Stromal cell of bone marrow (primary cell): ENCODE measurements at places on chromosomes 13 and 19.
A peak's percentile ranks its signal among the peaks of the same experiment; 100 is the strongest.

DNA sequence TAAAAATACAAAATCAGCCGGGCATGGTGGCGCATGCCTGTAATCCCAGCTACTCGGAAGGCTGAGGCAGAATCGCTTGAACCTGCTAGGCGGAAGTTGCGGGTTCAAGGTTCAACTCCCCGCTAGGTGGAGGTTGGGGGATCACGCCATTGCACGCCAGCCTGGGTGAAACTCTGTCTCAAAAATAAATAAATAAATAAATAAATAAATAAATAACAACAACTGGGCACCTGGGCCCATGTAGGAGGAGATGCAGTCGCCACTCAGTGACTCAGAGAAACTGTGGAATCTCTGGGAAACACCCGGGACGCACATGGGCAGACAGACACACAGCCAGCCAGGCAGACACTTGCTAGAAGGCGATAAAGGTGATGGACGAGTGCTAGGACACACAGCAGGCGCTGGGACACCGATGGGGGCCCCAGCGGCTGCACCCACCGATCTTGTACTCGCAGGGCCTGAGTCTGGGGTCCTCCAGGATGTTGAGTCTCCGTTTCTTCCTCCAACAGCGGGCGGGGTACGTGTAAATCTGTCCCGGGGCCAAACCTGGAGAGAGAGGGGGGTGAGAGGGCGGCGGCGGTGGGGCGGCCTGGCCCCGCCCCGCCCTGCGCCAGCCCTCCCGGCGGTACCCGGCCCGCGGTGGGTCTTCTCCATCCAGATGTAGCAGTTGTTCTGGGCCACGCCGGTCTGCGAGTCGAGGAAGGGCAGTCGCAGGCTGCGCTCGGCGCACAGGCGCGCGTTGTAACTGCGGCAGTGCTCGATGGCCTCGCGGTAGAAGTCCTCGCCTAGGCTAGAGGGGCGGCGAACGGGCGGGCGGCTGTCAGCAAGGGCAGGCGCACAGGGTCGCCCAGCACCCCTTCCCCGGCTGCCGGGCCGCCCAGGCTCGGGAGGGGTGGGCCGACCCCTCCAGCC, 1.8 kb downstream of the DPF1 start:
- DNase-seq: no peak

GRCh38 chr19:20661150-20661819, at the start of gene ZNF626:
TSS of gene ZNF626 (minus strand) at chr19:20661571. CDS start at chr19:20661446, 125 bp downstream.
- peak; percentile 96 for DNase-seq

DNA sequence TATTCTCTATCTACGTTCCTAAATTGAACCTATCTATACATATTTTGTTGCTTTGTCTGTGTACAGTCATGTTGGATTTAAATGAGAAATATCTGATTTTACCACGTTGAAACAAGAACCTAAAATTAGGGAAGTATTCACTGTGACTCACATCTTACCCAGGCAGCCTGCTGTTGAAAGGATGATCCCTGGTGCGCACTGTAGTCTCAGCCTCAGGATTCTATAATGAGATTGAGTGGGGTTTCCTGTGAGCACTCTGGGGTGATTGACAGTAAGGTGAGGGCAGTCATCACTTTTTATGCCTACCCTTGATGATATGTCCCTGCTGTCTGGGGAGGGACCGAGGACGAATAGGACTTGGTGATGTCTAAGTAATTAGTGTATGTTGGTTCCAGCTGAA, 35.4 kb downstream of the PCCA start:
- DNase-seq: no peak

DNA sequence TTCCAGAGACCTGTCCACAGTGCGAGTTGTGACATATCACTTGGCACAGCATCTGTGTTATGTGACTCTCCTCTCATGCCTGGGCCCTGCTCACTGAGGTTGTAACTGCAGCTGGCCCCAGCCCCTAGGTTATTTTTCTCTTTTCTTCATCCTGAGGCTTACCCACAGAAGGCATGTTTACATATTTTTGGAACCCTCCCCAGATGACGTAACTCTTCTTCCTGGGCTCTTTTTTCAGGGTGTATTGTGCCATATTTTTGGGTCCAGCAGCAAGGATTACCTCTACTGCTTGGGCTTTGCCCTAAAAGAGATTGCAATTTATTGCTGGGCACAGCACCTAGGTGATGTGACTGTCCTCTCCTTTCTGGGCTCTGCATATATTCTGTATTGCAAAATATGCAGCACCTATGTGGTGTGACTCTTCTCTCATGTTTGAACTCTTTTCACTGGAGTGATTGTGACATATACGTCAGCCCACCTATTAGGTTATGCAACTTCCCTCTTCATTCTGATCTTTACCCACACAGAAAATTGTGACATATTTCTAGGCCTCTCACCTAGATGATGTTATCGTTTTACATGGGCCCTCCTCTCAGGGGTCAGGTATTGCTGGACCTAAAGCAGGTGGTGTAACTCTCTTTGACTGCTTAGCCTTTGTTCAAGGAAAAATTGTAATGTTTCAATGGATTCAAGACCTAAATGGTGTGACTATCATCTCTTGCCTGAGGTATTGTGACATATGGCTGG, 64.5 kb upstream of the ZNF724 start:
- DNase-seq: no peak

GRCh38 chr19:51572908-51573307, 1.8 kb downstream of the ZNF175 start:
- DNase-seq: peak; percentile 63

DNA sequence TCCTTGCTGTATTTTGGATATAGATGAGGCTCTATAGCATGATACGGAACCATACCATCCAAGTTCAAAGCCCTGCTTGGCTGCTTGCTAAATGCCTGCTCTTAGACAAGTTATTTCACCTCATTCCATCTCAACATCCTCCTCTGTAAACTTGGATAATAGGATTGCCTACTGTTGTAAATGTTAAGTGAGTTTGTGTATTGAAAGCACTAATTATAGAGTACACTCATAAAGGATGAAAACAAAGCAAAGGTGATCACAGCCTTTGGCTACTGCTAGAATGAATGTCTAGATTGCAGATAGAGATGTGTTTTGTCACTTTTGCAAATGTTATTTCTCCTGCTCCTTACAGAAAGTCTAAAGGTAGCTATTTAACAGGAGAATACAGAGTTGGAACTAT, 34.3 kb upstream of the STARD13 start:
- no peak for DNase-seq

DNA sequence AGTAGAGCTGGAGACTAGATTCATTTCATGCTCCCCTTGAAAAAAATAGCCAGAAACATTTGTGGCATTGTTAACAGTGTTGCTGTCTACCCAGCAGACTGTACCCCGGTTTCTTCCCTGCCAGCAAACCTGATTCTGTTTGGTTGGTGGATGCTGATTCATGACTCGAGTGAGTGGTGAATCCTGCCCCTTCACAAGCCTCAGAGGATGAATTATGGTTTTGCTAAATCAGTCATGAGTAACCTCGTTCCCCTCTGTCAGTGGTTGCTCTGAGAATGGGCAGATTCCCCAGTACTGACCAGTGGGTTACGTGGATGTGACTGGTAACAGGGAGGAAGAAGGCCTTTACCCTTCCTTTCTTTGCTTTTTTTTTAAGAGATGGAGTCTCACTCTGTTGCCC, 10.1 kb downstream of the NLRP12 start:
- peak; percentile 79 for DNase-seq

- DNase-seq: no peak
These were observed 44.4 kb upstream of the TDRD3 start for GRCh38 chr13:60352644-60353043.

DNA sequence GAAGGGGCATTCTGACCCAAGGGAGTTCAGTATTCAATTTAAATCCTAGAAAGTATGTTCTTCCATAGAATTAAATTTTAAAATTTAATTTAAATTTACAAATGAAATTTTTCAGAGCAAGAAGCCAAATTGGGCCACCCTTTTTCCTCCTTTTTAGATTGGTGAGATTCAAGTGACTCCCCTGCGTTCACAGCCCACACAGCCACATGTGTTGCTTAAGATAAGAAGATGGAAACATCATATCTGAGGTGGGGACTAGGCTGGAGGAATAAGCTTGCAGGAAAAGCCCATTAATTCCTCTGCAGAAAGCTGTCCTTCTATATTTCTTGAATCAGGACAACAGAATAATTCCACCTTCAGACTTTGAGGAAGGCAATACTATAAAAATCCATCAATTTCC, 392.7 kb upstream of the ZNF507 start:
- no peak for DNase-seq

GRCh38 chr19:18975869-18976268, 34.9 kb upstream of the HOMER3 start:
- DNase-seq: no peak

GRCh38 chr19:19587771-19588170, 30.7 kb downstream of the PBX4 start:
- no peak for DNase-seq

DNA sequence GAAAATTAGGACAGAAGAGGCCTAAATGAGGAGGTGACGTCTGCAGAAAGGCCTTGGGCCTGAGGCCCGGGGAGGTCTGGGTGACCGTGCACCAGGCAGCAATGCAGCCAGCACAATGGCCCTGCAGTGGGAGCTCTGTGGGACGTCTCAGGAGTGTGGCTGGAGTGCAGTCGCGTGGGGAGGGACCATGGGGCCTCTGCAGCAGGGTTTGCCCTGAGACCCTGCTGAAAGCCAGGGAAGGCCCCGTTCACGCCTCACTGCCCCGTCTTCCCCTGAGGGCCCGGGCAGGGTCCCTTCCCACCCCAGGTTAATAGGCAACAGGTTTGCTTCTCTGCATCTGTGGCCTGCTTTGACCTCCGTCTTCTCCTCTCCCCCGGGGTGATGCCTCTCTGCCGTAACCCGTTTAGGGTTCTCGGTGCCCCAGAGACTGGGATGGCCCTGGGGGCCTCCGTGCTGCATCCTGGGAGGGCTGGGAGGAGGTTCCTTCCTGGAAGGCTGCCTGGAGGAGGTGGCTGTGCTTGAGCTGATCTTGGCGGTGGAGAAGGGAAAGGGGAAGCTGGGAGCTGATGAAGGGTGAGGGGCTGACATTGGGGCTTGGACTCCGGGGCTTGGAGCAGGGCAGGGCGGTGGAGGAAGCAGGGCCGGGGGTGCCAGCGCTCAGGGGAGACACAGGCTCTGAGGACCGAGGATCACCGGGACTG, 9.7 kb downstream of the PALM start:
- DNase-seq: no peak

GRCh38 chr19:54463531-54464043, at the start of gene LENG9:
TSS of gene LENG9 (minus strand) at chr19:54463778. CDS start at chr19:54463526, 252 bp downstream.
- DNase-seq: peak; percentile 97

GRCh38 chr19:49546825-49547565, 19.2 kb downstream of the RCN3 start:
- peak; percentile 85 for DNase-seq

DNA sequence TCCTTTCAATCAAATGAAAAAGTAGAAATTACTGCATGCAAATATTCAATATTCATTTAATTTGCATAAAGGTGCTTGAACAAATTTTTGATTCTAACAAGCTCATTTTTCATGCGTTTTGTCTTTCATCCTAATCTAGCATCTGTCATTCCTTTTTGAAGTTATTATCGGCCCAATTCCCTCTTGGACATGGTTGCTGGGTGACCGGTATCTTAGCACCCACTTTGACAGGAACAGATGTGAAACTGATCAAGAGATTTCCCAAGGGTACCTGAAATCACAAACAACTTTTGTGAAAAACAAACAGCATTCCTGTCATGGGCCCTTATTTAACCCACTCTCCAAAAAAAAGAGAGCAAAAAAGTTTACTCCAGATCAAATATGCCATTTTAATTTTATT, 13.3 kb downstream of the DACH1 start:
- DNase-seq: no peak

GRCh38 chr13:51044023-51044665, 66.9 kb downstream of the C13orf42 start:
- no peak for DNase-seq

DNA sequence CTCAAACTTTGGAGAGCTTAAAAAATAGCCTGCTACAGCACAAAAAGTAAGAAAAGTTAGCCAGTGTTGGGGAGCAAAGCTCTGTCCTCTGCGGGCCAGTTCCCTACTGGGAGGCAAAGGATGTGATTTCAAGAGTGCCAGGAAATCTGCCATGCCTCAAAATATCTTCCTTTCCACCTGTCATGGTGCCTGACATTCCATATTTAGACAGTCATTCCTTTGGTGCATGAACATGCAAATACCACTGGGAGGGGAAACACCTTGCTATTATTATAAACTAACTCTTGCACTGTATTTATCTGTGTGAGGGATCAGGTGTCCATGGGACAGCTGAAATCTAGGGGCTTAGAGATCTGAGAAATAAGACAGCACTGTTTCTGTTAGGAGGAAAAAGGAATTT, 10.3 kb downstream of the FREM2 start:
- DNase-seq: no peak

DNA sequence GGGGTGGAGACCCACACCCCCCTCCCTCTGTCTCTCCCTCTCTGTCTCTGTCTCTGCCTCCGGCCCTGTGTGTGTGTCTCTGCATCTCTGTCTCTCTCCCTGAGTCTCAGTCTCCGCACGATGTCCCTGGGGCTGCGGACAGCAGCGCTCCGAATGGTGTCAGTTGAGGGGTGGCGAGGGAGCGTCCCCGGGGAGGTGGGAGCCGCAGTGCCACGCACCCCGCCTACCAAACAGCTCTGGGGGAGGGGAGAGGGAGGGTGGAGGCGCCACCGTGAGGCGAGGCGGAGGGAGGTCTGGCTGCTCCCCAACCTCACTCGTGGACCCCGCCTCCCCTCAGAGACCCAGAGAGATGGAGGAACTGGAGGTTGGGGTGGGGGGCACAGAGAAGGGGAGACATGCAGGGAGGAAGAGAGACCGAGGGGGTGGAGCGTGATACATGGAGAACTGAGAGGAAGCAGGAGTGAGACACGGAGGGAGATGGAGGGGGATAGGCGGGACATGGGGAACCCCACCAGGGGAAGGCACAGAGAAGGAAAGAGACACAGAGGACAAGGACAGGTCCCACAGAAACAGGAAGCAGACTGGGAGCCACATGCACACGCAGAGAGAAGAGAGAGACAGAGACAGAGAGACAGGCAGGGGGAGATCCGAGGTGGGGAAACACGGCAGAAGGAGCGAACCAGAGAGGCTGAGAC, 7.2 kb downstream of the ERFL start:
- DNase-seq: no peak

DNA sequence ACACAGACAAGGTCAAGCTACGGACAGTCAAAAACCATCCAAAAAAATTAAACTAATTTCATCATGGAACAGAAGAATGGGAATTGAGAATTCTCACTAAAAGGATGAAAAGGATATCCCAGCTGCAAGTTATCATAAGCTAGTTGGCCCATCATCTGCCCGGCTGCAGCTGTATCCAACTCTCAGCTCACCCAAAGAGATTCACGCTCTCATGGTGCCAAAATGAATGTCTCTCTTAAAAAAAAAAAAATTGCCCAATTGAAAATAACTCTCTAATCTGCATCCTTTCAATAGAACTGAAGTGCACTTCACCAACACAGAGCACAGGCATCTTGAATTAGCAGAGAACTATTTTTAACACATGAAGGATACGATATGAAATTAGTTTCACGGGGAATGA, 20.0 kb downstream of the ENOX1 start:
- DNase-seq: no peak

GRCh38 chr19:47363758-47364531, 14.8 kb downstream of the DHX34 start:
- no peak for DNase-seq

- no peak for DNase-seq
These were observed 20.5 kb downstream of the CYTH2 start for GRCh38 chr19:48489608-48490216.

GRCh38 chr19:54266133-54266532, 9.1 kb upstream of the LILRB5 start:
- DNase-seq: peak; percentile 23
